ENCODE measurements at places on chromosomes 3 and 15.

DNA sequence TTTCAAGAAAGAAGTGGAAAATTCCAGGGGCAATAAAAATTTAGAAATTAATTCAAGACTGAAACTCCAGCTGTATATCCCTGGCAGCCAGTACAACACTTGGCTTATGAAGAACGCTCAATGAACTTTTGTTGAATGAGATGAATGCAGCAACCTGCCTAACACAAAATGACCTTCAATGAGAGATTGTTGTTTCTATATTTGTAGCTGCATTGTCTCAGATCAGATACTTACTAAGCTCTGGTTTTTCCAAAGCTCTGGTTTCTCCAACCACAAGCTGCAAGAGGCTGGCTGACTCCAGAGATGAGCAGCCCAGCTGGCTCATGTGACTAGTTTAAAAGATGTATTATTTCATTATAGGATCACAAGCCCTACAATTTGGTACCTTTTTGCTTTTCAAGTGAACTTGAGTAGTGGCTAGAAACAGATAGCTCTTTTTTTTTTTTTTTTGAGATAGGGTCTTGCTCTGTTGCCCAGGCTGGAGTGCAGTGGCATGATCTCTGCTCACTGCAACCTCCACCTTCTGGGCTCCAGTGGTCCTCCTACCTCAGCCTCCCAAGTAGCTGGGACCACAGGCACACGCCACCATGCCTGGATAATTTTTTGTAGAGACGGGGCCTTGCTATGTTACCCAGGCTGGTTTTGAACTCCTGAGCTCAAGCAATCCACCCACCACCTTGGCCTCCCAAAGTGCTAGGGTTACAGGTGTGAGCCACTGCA lies 57.4 kb downstream of the UMPS start:
- DNase-seq = peak; percentile 47

- no peak for DNase-seq
Measured at GRCh38 chr15:73367624-73368300, 996 bp downstream of the HCN4 start.

- peak; percentile 47 for DNase-seq
Measured at GRCh38 chr3:4990069-4990468, 10.8 kb downstream of the BHLHE40 start.

DNA sequence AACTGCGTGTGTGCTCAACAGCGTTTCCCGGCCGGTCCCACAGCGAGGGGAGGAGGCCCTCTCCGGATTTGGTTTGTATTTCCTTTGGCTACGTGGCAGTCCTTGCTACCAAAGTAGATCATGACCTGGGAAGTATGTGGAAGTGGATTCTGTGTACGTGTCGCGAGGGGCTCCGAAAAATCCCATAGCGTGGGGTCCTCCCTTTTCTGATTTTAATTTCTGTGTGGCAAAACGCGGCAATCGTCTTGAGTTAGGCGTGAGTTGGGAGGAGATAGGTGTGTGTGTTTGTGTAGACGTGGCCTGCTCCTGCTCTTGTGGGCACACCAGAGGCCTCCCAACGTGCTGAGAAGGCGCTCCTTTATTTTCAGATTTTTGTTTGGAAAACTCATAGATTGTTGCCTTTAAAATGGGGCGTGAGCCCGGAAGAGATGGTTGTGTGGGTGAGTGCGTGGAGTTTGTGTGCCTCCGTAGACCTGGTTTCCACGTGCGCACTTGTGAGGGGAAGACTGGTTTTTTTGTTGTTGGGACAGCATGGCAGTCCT lies 1.2 kb downstream of the TRIM71 start:
- no peak for DNase-seq

- DNase-seq = no peak
Measured at GRCh38 chr15:81473946-81474345, 99.9 kb upstream of the TMC3 start.

GRCh38 chr3:168581771-168582225 lies 486.1 kb upstream of the GOLIM4 start:
- DNase-seq = no peak

GRCh38 chr3:77835921-77836320 lies 796.0 kb downstream of the ROBO2 start:
- no peak for DNase-seq

GRCh38 chr3:50345586-50346234 lies at the start of gene ZMYND10:
Gene ZMYND10 (minus strand): TSS chr3:50345732. CDS start chr3:50345579, 153 bp downstream.
- DNase-seq = peak; percentile 58

GRCh38 chr3:37032961-37033360 lies 39.6 kb downstream of the MLH1 start:
- peak; percentile 27 for DNase-seq

DNA sequence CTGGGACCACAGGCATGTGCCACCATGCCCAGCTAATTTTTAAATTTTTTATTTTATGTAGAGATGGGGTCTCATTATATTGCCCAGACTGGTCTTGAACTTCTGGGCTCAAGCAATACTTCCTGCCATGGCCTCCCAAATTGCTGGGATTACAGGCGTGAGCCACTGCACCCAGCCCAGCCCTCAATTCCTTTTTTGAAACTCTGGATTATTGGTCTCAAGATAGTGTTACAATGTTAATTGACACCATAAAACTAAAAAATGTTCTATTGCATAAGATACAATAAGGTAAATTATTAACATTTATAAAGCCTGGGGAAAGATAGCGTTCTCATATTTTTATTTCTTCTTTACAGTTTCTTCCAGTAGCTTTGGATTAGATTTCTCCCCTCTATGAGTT lies 3.9 kb upstream of the NFKBIZ start:
- DNase-seq = no peak

DNA sequence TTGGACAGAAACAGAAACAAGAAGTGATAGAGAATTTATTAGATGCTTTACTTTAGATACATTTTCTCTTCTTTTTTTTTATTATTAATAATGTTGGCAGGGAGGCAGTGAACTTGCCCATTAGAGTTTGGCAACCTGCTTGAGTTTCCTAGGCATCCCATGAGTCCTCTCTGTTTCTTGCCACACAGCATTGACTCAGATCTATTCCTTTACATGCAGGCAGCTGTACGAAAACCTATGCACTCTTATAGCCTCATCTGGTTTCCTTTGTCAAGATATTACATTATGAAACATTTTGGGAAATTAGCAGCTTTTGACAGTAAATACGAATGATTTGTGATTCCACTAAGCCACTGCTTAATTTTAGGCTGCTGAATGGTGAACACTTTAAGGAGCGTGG lies 23.3 kb downstream of the IL1RAP start:
- DNase-seq = no peak
